Activated naive CD4-positive, alpha-beta T cell (primary cell): ENCODE measurements at places on chromosomes 6 and 20.

DNA sequence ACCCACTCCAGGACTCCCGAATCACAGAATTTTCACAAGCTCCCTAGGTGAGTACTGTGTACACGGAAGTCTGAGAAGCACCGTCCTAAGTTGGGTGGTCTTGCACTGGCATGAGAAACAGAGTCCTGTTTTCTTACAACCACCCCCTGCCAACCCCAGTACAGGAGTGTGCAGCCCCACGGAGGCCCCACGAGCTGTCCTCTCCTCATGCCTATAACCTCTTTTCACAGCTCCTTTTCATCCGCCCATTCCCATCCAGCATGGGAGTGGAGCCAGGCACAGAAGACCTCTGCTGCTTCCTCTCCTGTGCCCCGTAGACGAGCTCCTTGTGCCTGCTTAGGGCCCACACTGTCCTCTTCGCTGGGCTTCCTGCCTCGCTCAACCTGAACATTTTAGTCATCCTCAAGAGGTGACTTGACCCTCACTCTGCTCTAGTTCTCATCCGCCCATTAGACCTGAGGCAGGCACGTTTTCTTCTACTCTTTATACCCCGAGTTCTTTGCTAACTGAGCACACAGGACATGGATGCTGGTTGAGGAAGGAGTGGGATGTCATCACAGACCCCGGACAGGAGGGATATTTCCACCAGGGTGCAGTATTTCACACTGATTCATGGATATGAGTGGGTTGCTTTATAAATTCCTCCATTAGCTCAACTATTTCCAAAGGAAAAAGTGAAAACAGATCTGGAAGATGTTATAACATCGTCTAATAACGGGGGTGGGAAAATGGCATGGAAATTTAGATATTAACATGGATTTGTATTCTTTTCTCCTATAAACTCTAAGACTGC lies 160.5 kb downstream of the TTLL2 start:
- DNase-seq, result no peak

DNA sequence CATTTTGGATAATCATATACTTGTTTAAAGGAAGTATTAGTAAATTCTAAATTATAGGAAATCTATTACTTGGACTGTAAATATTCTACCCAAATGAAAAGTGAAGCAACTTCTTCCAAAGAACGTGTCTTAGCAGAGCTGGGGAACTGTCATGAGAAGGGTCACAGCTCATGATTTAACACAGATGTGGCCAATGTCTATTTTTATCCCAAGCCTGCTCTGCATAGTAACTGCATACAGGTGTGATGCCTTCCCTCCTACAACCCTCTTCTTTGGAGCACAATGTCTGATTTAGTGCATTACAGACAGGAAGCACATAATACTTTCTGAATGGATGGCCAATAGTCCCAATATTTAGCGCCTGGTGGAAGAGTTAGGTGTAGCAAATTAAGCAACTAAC lies 138.7 kb upstream of the THEMIS start:
- no peak for DNase-seq

DNA sequence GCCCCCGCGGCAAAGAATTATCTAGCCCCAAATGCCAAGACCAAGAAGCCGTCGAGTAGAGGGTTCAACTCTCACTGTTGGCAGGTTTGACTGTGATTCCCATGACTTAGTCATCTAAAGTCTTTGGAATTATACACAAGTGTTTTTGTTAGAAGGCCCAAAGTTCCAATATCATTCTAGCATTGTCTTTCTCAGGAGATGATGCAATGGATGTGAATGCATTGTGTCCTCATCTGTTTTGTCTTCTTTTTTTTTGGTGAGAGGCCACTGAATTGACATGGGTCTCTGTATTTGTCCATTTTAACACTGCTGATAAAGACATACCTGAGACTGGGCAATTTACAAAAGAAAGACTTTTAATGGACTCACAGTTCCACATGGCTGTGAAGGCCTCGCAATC lies 290.5 kb upstream of the ZFP64 start:
- DNase-seq, result no peak

DNA sequence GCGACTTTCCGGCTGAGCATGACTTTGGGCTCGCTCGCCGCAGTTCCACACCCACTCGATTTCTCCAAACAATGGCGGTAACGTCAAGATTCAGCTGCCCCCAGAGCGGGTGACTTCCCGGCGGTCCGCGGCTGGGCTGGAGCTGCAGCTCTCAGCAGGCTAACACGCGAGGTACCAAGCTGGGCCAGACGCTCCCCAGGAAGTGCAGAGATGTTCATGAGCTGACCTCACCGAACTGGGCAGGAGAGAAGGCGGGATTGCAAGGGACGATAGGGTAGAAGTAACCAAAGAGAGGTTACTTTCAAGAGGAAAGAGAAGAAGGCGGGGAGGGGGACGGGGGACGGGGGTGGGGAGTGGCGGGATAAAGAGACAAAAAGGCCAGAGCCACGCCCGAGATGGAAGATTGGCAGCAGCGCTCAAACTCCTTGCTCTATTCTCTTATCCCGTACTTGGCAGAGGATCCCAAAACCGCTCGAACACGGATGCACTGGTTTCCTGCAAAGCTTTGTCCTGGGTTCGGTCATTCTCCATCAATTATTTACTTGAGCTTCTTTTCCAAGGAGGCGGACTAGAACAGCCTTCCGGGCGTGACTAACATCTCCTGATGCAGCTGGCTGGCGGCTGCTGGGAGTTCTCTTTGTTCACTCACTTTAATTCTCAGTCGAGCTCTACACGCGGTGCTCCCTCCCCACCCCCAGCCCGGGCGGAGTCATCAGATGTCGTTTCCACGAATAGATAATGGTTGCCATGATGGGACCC lies at the start of gene MTCL3:
TSS of gene MTCL3 (minus strand) at position 626 of the 759 bp plus-strand sequence.
- no peak for DNase-seq

GRCh38 chr6:8900056-8900455 lies 464.7 kb upstream of the SLC35B3 start:
- no peak for DNase-seq

DNA sequence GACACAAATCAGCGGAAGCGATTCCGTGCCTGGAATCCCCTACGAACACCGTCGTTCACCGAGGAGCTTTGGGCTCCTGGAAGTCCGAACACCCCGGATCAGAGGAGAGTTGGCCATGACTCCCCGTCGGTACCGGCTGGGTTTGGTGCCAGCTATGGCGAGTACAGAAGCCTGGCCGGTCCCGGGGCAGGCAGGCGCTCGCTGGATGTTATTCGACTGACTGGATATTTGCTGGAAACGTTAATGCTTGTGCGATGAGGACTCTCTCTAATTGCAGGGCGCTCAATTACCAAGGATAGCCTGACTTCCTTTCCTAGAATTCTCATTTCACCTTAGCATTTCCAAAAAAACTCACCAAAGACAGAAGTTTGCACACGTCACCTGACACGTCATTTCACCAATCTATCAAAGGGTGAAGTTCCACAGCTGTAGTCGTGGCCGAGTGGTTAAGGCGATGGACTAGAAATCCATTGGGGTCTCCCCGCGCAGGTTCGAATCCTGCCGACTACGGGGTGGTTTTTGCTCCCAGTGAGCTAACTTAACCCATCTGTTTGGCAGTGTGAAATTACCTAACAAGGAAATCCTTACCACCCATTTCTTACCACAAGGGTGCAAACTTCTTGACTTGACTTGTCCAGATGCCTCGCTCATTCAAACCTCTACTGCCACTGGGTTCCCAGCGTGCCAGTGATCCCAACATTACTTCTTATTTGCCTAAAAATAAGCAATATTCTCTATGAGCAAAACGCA lies 22.7 kb upstream of the ZNF184 start:
- peak; percentile 44 for DNase-seq

- no peak for DNase-seq
These were observed 265.3 kb upstream of the BMP2 start for GRCh38 chr20:6502219-6502618.

DNA sequence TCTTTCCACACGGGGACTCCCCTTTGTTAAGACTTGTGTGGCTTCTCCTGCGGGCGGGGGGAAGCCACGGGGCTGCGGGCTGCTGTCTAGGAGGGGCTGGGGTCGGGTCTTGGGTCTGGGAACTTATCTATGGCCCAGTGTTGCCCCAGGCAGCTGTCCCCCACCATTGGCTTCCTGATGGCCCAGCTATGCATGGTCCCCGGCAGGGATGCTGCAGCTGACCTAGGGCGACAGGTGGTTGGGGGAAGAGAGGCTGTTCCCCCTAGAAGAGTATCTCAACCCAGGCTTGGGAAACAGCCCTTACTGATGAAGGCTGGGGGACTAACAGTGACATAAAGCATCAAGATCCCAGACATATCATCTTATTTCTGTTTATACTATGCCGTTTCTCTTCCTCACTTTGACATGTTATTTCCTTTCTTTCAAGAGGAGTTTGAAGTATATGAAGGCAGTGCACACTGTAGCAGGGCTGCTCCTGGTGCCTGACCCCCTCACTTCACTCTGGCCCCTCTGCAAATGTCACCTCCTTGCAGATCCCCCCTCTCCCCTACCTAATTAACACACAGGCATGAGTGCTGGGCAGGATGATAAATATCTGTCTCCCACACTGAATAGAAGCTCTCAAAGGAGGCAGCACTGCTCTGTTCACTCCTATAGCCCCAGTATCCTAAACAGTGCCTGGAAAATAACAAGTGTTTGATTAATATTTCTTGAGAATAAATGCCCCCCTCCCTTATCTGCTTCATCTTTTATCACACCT lies 87.0 kb downstream of the HIVEP2 start:
- DNase-seq, result no peak

DNA sequence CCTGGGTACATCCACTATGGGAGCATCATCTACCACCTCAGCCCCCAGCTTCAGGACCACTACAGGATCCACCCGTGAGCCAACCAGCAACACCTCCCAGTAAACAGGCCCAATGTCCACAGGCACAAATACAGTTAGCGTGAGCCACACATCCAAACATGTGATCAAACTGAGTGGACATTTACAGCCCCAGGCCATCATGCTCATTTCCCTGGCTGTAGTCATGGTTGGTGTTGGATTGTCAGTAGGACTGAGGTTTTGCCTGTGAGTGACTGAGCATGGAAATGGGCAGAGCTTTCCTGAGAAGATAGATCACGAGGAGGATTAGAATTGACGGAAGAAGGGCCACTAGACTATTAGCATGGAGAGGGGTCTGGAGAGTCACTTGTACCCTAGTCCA lies 10.7 kb upstream of the MUC21 start:
- no peak for DNase-seq

DNA sequence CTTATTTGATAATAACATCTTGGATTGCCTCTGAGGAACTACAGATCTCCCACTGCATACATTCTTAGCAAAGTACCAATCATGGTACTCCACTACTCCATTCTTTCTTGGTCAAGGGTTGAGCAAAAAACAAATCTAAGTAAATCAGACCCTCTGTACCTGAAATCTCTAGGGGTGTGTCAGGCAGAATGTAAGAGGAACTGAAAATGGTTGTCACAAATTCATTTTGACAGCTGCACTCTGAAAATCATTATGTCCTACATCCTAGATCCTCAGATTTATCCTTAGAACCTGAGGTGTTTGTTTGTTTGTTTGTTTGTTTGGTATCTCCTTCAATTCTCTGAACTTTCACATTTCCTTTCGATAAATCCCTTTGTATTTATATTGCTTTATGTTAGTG lies 433.2 kb upstream of the BTBD3 start:
- DNase-seq, result no peak

DNA sequence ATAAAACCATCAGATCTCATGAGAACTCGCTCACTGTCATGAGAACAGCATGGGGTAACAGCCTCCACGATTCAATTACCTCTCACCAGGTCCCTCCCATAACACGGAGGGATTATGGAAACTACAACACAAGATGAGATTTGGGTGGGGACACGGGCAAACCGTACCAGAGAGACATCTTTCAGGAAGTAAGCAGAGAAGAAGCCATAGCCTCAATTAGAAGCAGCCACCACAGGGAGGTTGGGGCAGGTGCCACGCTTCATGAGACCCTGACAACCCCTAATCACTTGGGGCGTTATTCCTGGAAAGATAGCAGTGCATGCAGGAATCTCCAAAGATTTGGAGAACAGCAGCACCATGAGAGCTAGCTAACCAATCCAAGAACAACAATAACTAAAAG lies 52.9 kb upstream of the SIRPG start:
- DNase-seq, result no peak

DNA sequence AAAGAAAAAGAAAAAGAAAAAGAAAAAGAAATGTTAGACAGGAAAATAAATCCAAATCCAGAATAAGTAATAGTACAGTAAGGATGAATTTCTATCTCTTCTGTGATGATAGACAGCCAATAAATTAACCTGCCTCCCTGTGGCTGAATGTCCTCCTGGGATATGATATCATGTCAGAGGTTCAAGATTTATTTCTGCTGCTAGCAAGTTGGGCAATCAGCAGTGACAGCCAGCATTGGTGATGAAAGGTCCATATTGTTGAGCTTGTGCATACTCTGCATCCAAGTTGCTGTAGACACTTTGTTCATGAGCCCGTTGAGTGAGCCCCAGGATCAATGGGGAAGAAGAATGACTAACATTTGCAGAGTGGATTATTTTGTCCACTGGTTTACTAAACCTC lies 44.9 kb upstream of the CEP85L start:
- no peak for DNase-seq

- DNase-seq, result no peak
These were observed 179.1 kb upstream of the EYA4 start for GRCh38 chr6:133062077-133062476.

DNA sequence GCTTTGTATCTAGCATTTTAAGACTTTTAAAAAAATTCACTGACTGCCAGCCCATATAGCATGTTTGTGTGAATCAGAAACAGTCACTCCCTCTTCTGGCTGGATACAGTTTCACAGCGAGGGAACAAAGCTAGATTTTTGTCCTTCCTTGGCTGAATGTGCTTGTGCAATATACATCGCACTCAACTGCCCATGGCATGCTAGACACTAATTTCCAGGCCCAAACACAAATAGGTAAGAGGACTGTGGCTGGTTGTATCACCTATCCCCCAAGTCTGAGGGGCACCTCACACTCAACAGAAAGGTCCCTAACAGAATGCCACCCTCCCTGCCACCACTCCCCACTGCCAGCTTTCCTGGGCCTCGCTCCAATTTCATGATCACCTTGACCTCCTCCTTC lies 16.2 kb upstream of the BLCAP start:
- no peak for DNase-seq

DNA sequence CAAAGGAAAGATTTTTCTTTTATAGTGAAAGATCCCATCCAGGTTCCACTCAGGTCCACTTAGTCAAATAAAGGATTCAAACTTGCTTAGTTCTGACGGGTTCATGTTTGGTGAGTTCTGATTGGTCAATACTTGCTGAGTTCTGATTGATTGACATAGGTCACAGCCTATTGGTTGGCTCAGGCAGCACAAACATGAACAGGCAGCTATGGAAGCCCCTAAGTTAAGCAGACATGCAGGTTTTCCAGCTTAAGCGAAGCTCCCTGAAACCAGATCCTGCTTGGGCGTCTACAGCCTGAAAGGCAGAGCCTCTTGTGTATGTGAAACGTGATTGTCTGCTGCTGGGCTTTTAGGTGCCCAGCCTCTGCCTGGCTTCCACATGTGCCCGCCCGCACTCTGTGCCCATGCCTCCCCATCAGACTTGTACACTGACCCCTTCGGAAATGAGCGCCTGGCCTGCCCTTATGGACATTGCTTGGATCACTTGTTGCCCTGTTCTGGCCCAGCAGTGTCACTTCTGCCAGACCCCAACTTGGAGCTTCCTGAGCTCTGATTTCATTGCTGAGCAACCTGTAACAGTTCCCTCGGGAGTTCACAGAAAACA lies 45.4 kb upstream of the ECI2 start:
- DNase-seq, result no peak
